ENCODE measurements at places on chromosomes 5 and 9.

DNA sequence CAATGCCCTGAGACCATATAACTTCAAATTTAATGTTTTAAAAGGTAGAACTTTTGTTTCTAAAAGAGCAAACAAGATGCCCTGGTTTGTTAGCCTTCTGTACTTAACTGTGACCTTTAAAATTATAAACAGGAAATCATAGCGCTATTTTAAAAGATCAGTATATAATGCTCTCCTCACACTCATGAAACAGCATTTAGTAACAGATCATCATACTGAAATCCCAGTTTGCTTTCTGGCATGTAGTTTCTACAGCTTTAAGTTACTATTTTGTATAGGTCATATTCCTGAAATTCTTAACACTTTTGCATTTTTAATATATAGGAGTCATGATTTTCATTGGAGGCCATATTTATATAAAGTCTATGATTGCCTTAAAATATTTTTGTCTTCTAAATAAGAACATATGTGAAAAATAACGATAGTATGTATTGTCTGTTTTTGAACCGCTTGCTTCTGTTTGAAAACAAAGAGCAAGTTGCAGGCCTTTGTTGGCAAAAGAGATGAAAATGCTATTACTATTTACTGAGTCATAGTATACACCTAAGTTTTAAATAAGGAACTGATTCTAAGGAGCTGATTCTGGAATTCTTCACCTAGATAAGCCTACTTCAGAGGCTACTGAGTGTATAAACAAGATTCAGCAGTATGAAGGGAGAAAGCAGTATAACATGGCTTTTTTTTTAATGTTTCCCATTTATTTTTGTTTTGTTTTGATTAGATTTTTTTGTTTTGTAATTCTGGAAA, 20.5 kb downstream of the SRFBP1 start:
- no peak for DNase-seq

DNA sequence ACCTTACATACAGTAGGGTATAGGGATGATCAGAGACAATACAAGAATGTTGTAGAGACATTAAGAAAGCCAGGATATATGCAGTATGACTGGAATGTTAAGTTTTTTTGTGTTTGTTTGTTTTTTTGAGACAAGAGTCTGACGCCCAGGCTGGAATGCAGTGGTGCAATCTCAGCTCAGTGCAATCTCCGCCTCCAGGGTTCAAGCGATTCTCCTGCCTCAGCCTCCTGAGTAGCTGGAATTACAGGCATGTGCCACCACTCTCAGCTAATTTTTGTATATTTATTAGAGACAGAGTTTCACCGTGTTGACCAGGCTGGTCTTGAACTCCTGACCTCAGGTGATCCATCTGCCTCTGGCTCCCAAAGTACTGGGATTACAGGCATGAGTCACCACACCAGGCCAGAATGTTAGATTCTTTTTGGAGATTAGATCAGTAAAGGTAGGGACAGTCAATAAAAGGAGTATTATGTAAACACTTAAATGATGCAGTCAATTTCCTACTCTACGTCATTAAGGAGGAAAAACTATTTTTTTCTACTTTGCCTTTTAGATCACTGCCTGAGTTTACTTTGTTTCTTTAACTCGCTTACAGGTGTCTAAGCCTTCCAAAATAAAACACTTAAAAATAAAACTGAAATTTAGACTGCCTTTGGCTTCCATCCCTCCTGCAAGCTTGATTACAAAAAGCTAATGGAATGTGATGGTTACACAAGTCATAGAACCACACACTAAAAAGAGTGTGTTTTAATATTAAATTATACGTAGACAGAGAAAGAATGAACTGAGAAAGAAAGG, 6.8 kb upstream of the HNRNPA0 start:
- no peak for DNase-seq

GRCh38 chr9:134658378-134658955, 16.9 kb downstream of the COL5A1 start:
- DNase-seq: no peak

DNA sequence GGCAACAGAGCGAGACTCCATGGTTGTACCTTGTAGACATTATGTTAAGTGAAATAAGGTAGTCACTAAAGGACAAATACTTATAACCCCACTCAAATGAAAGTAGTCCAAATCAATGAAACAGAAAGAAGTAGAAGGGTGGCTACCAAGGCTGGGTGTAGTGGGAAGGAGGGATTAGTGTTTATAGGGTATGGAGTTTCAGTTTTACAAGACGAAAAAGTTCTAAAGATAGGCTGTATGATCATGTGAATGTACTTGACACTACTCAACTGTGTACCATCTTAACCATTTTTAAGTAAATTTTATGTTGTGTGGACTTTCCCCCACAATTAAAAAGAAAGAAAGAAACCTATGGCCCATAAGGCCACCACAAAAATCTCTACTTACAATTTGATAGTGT, 32.2 kb downstream of the ALDH7A1 start:
- no peak for DNase-seq

DNA sequence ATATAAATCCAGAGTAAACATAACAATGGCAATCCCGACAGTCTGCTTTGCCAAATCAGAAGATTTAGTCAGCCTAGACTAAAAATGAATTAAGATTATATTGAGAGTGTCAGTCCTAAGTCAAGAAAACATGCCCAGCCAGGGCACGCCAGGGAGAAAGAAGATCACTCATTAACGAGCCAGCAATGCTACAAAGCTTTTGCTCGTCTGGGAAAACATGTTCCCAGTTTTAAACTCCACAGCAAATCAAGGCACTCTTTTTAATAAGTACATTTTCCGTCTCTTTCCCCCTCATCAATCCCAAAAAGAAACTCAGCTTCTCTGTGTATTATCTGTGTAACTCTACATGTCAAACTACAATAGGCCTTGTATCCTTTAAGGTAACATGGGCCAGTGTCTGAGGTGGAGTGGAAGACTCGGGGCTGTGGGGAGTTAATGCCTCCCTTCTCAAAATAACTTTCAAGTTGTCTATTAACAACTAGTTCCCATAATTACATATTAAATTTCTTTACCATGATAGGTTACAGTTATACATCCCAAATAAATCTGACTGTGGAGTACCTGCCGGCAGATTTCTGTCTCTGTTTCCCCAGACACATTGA, 40.9 kb downstream of the NFIB start:
- DNase-seq: no peak

GRCh38 chr5:40395251-40395650, 284.5 kb upstream of the PTGER4 start:
- DNase-seq: no peak

- no peak for DNase-seq
These were observed 144.1 kb downstream of the ENTREP1 start for GRCh38 chr9:69469136-69469535.

DNA sequence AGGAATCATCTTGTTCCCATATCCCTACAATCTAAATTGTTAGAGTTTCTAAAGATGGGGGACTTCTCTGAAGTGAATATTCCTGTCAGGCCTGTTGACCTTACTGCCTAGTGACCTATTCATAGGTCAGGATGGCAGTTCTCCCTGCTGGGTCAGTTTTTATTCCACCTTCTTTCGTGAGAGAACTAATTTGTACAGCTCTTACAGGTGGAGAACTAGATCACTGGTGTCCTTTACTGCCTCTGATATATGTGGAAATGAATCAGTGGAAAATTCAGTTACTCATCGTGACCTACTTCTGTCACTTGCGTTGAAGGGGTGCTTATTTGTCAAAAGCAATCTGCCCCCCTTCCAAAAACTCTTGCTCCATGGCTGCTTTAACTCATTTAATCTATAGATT, 164.9 kb downstream of the CD180 start:
- DNase-seq: no peak

DNA sequence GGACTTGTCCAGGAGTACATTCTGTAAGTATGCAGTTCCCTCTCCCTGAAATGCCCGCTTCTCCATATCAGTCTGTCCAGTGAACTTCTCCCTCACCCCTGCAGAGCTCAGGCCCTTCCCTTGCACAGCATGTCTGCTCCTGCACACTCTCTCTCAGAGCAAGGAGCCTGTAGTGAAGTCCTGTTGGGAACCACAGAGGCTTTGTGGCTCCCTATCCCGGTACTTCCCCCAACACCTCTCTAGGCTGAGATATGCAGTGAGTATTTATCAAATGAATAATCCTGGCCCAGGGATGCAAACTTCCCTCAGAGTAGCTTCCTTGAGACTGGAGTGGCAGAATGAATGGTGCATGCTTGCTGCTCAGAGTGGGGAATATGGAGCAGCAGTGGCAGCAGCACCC, 48.8 kb downstream of the POC5 start:
- DNase-seq: no peak

GRCh38 chr9:133115604-133116345, 5.3 kb downstream of the RALGDS start:
- DNase-seq: peak; percentile 70

DNA sequence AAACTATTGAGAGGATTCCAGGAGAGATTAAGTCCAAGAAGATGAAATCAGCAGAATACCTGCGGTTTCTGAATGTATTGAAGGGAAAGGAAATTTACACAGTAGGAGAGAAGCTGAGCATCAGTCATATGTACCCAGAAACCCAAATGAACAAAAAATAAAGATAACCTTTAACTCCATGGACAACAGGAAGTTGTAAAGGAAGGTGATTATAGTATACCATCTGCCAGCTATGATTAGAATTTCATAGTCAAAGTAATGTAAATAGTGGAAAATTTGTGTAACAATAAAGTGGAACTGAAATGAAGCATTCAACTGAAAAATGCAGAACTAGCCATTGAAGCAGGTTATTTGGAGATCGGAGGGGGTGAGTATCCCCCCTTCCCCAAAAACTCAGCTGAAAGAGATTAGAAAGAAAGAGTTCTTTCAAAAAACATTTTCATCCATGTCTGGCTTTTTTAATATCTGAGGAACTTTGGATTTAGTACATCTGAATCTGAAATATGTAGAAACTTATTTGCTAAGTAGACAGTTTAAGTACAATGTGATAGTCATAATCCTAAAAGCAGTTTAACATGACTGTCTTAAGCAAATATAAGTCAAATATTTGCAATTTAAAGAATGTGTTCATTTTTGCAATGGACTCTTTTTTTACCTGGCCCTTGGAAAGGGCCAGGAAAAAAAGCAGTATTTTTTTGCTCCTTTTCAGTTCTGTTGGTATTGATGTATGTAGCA, 58.4 kb downstream of the APC start:
- DNase-seq: peak; percentile 33

GRCh38 chr9:93674580-93675335, 98.4 kb downstream of the PHF2 start:
- no peak for DNase-seq

GRCh38 chr5:199950-200645, 8.8 kb downstream of the LRRC14B start:
- no peak for DNase-seq

DNA sequence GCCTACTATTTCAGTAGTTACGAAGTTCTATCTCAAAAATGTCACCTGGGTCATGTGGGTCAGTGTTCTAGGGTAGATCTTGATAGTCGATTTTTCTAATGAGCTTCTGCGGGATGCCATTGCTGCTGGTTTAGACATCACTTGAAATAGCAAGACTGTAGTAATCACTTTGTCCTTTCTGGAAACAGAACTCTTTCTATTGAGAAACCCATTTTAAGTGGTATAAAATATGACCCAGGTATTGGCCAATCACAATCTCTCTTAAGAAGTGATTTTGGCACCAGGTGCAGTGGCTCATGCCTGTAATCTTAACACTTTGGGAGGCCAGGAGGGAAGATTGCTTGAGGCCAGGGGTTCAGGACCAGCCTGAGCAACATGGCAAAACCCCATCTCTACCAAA, 17.6 kb downstream of the ARRDC3 start:
- DNase-seq: no peak

GRCh38 chr5:179795049-179795862, 1.5 kb downstream of the LTC4S start:
- DNase-seq: no peak

DNA sequence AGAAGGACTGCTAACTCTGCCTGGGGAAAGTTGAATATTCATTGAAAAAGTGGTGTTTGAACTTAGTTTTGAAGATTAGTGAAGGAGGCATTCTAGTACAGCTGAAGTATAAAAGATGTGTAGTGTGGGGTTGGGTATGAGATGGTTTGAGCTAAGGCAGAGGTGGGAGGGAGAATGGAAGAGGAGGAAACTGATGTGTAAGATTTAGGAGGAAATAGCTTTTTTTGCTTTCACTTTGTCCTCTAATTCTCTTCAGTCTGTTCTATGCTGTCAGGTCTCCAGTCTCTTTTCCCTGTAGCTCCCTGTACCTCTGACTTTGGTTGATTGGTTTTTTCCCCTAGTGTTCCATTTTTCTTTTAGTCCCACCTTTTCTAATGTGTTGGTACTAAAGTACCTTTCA, 9.0 kb downstream of the CREBRF start:
- DNase-seq: no peak

DNA sequence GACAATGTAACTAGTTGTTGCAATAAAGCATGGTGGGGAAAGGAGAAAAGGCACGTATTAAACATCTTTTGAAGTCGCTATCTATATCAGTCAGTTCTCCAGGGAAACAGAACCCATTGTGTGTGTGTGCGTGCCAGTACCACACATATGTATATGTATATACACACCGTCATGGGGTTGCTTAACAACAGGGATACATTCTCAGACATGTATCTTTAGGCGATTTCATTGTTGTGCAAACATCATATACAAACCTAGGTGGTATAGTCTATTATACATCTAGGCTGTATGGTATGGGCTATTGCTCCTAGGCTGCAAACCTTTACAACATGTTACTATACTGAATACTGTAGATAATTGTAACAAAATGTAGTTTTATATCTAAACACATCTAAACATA, 2.3 kb downstream of the CDKN2B-AS1 start:
- no peak for DNase-seq

GRCh38 chr5:98563885-98564653, 209.4 kb upstream of the RGMB start:
- no peak for DNase-seq

- no peak for DNase-seq
These were observed 700.3 kb upstream of the TYRP1 start for GRCh38 chr9:11992866-11993265.

Measured in germinal center (tissue), 1 donor.